ENCODE measurements at places on chromosomes 6 and 20.
A peak's percentile ranks its signal among the peaks of the same experiment; 100 is the strongest.

GRCh38 chr6:53803081-53803860 is 8.5 kb downstream of the LRRC1 start:
- peak; percentile 67 for DNase-seq

GRCh38 chr6:110949679-110950285 is 8.7 kb upstream of the GTF3C6 start:
- DNase-seq: peak; percentile 19

GRCh38 chr6:168546151-168546550 is 105.2 kb downstream of the SMOC2 start:
- no peak for DNase-seq

DNA sequence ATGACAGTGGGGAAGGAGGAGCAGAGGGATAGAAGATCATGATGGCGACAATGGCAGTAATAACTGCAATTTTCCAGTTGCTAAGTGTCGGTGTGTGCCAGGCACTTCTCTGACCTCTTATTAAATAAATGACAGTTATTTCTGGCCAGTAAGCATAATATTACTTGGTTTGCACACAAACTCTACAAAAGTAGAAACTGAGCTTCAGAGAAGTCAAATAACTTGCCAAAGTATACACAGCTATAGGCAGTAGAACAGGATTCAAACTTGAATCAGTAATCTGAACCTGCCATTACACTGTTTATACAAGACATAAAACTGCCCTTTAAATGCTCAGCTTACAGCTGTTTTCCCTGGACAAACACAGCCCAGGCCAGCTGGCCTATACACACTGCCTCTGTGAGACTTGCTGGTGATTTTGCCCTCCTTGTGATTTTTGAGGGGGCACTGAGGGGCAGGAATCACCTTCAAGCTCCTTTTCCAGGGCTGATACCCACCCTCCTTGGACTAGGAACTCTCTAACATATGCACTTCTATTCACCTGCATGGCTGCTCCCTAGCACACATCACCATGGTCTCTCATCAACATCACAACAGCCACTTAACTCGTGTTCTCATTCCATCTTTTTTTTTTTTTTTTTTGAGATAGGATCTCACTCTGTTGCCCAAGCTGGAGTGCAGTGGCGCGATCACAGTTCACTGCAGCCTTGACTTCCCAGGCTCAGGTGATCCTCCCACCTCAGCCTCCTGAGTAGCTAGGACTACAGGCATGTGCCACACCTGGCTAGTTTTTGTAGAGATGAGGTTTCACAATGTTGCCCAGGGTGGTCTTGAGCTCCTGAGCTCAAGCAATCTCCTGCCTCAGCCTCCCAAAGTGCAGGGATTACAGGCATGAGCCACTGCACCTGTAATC is 63.6 kb downstream of the SLC23A2 start:
- no peak for DNase-seq

GRCh38 chr6:167479901-167480648 is 155.2 kb downstream of the TTLL2 start:
- DNase-seq: no peak

DNA sequence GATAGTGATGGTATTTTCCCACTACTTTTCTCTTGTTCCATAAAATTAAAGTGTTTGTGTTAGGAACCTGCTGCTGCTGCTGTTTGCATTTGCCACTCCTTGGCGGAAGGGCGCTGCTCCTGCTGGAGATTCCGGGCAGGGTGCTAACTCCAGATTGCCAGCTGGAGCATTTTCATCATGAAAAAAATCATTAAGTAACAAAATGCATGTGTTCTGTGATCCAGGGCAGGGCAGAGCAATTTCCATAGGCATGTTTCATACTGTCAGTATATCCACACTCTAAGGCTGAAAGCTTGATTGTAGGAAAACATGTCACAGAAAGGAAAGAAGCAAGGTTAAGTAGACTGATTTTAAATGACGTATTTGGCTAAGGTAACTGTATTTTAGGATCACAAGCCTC is 24.0 kb downstream of the PBOV1 start:
- no peak for DNase-seq

DNA sequence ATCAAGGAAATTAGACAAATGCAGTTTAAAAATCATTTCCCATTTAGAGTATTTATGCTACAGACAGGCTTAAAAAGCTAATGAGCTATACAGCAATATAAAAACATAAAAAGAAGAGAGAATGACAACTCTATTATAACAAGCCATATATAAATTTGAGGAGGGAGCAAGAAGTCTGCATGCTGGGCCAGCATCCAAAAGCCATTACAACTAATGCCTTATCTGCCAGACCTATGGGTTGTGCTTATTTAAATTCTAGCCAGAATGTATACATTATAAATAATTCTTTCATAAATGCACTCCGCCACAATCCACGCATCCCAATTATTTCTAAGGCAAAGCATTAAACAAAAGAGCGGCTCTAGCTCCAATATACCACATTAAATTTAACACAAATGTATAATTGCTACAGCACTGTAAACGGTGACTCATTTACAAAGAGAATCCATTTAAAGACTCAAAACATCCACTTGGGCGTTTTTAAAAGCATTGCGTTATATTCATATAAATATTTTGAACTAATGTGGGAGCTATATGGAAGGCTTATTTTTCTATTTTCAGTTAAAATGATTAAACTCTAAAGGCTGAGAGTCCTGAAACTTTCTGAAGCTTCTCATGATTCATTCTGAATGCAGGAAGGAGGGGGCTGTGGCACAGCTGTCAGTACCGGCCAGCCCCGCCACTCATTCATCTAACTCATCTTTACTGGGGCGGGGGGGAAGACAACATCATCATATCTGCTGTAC is 37.7 kb upstream of the RAB22A start:
- DNase-seq: peak; percentile 64

DNA sequence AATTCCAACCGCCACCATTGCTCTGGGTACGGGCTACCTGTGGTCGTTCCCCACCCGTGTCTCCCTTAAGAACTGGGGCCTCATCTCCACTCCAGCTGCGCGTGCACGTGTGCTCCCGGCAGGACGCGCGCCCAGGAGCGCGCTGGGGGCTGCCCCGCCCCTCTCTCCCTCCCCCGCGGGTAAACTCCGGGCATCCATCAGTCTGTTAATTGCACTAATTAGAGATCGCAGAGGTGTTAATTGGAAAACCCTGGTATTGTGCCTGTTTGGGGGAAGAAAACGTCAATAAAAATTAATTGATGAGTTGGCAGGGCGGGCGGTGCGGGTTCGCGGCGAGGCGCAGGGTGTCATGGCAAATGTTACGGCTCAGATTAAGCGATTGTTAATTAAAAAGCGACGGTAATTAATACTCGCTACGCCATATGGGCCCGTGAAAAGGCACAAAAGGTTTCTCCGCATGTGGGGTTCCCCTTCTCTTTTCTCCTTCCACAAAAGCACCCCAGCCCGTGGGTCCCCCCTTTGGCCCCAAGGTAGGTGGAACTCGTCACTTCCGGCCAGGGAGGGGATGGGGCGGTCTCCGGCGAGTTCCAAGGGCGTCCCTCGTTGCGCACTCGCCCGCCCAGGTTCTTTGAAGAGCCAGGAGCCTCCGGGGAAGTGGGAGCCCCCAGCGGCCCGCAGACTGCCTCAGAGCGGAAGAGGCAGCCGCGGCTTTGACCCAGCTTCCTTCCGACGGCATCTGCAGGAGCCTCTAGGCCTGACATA is 14.4 kb downstream of the FOXP4 start:
- DNase-seq: no peak

GRCh38 chr6:57173056-57173885 is 1.1 kb downstream of the BAG2 start:
- peak; percentile 36 for DNase-seq
